ENCODE measurements at places on chromosomes 12 and 14.

GRCh38 chr14:99602054-99602787, 1.8 kb downstream of the CCDC85C start:
- DNase-seq: no peak

DNA sequence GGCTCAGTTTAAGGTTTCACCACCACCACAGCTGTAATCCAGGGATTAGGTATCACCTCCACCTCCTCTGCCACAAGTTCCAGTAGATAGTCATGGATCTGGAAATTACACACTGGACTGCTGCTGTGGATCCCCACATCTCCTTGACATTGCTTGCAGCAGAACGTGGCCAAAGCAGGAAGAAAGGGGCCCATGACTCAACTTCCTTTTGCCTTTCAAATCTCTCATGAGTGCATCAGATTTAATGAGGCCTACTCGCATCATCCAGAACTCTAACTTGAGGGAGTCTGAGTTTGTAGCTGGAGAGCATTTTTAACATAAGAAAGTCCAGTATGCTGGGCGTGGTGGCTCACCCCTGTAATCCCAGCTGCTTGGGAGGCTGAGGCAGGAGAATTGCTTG, 29.2 kb upstream of the TMED10 start:
- no peak for DNase-seq

- DNase-seq: no peak
Observed at GRCh38 chr14:34134484-34134883, 183.6 kb upstream of the EGLN3 start.

DNA sequence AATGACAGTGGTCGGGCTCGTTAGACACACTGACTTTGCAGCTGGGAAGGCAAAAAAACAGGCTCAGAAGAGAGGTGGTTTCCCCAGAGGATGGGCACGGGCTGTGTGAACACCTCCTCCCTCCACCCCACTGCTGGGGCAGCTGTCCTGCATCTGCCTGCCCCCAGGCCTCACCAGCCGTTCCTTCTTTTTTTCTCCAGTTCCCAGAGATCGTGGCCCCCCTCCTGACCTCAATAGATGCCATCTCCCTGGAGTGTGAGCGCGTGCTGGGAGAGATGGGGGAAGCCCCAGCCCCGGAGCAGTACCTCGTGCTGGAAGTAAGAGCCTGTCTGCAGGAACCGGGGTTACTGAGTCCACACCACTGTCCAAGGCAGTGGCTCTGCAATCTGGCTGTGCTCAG, 17.4 kb downstream of the MVK start:
- no peak for DNase-seq

DNA sequence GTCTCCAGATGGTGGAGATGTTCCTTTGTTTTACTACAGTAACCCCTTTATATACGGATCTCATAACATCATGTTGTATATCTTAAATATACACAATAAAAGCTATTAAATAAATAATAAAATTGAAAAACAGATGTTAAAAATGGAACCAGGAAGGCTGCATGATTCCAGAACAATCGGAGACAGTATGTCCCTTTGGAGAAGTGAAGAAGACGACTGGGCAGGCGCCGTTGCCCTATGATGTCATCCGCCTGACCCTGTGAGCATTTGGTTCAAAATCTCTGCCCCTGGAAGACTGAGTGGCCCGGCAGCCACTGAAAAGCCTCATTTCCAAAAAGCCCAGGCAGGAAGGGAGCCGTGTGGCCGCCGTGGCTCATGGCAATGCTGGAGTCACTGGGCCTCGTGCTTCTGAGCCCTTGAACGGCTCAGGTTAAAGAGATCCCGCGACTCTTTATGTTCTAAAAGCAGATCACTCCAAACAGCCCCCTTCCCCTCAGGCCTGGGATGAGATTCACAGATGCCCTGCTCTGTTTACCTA, 30.8 kb downstream of the RIMBP2 start:
- no peak for DNase-seq

- DNase-seq: no peak
Observed at GRCh38 chr14:34246206-34246605, 215.8 kb downstream of the SPTSSA start.

- no peak for DNase-seq
Observed at GRCh38 chr12:10715491-10715890, 7.6 kb downstream of the YBX3 start.
